Activated CD4-positive, alpha-beta T cell treated with anti-CD3 and anti-CD28 coated beads, Interleukin-2, Interleukin-4, amounts not matched to agents 100 ng/mL and 50 ng/mL, durations not matched to agents 16 hours and 8 hours (primary cell): ENCODE measurements at places on chromosomes 2 and 18.

GRCh38 chr2:135999899-136000298 is 14.5 kb upstream of the DARS1 start:
- DNase-seq: no peak

GRCh38 chr18:78977637-78978348 is 1.8 kb upstream of the SALL3 start:
- no peak for DNase-seq

DNA sequence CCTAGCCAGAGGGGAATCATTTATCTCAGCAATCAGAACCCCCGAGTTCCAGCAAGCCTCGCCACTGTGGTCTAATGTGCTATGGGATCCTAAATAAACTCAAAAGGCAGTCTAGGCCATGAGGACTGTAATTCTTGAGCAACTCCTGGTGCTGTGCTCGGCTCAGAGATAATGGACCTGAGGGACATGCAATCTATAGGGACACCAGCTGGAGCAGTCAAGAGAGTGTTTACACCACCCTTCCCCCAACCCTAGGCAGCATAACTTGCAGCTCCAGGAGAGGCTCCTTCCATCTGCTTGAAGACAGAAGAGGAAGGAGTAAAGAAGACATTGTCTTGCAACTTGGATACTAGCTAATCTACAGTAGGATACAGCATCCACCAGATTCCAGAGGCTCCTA is 225.5 kb upstream of the KLHL14 start:
- DNase-seq: no peak

GRCh38 chr2:6355886-6356761 is 509.6 kb downstream of the CMPK2 start:
- DNase-seq: no peak

- no peak for DNase-seq
Measured at GRCh38 chr2:27911458-27912210, 21.1 kb downstream of the BABAM2 start.

GRCh38 chr2:99688699-99689098 is 198.9 kb upstream of the REV1 start:
- DNase-seq: no peak

- no peak for DNase-seq
Measured at GRCh38 chr2:232538671-232539070, 821 bp upstream of the CHRNG start.

DNA sequence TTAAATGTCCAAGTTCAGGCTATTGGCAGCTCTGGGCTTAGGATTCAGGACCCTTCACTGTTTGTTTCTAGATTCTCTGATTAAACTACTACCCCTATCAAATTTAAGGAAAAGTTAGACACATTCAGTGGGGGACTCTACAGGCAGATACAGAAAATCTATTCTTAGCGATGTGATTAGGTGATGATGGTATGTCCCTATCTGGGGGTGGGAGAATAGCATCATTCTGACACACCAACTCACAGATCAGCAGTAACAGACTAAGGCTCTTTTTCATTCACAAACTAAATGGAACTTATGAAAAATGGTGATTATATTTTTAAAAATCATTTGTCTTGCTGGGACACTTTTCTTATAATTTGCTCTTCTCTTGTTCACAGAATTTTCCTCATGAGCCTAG is 232.9 kb upstream of the CDH2 start:
- no peak for DNase-seq

- no peak for DNase-seq
Measured at GRCh38 chr18:12886498-12887126, 2.6 kb upstream of the PTPN2 start.

DNA sequence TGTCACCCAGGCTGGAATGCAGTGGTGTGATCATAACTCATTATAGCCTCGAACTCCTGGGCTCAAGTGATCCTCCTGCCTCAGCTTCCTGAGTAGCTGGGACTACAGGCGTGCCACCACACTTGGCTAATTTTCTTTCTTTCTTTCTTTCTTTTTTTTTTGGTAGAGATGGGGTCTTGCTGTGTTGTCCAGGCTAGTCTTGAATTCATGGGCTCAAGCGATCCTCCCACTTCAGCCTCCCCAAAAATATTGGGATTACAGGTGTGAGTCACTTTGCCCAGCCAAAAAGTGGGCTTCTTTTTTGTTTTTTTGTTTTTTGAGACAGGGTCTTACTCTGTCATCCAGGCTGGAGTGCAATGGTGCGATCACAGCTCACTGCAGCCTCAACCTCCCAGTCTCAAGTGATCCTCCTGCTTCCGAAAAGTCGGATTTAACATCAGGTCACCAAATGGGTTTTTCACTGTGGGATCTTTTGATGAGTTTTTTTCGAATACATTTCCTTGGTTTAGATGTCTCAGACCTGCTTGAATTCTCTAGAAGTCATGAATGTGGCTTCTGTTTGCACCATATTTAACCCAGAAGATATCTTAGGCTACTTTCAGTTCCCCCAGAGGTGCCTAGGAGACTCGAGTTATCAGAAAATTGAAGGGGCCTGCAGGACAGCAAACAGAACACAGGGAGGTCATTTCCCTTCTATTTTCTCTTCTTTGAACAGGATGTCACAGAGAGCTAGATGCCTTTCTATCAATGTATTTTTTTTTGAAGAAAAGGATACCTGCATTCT is 8.9 kb downstream of the RAB31 start:
- no peak for DNase-seq

- DNase-seq: no peak
Measured at GRCh38 chr2:142617461-142617860, 260.0 kb upstream of the KYNU start.

- no peak for DNase-seq
Measured at GRCh38 chr18:12474146-12474545, 66.4 kb downstream of the PRELID3A start.

DNA sequence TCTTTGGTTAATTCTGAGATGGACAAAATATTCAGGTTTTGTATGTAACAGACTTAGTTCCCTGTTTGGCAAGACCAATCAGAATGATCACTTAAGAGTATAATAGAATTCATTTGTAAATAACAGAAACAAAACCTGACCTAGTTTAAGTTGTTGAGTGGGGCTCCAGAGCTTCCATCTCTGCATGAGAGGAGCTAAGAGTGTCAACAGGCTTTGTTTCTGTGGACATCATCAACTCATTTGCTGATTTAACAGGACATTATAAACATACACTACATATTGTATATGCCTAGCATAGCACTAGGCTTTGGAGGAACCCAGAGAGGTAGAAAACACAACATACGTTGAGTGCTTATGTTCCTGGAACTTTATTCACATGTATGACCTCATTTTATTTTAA is 75.3 kb upstream of the TRIB2 start:
- no peak for DNase-seq
